ENCODE measurements at places on chromosomes 12 and 14.

DNA sequence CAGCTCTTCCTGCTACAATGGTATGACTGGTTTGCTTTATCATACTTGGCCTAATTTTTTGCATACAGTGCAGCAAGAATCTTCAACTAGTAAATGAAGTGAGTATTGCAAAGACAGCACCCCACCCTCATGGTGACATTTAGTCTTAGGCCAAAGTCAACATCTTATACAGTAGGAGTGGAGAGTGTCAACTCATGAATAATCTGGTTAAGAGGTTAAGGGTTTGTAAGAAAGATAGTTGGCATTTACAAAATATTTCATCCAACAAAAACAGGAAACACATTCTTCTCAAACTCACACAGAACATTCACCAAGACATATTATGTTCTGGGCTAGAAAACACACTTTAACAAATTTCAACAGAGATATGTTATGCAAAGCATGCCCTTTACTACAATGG is 2.2 kb upstream of the OAS1 start:
- no peak for DNase-seq

- DNase-seq, result no peak
Measured at GRCh38 chr14:85728476-85729065, 198.6 kb downstream of the FLRT2 start.

DNA sequence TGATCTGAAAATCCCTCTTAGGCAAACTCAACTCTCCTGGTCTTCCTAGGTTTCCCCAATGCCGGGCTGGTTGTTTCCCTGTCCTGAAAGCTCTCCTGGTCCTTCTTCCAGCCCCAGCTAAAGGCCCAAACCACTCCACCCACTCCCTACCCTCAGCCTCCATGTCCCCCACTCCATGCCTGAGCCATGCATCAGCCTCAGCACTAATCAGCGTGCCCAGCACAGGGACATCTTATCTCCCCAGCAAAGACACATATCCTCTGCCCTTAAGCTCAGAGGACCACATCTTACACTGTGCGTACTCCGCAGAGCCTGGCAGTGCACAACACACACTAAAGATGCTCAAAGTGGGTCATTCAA is 25.9 kb downstream of the ACTN1 start:
- no peak for DNase-seq

GRCh38 chr14:52790011-52790755 is 1.2 kb downstream of the GNPNAT1 start:
- DNase-seq, result no peak

GRCh38 chr12:105835580-105836241 is 303.0 kb downstream of the NUAK1 start:
- DNase-seq, result no peak

- DNase-seq, result no peak
Measured at GRCh38 chr12:4440187-4440941, 5.3 kb downstream of the FGF6 start.

- DNase-seq, result peak; percentile 24
Measured at GRCh38 chr12:1796515-1797010, 23.8 kb upstream of the LRTM2 start.

- DNase-seq, result no peak
Measured at GRCh38 chr14:105067140-105067968, 2.1 kb upstream of the GPR132 start.

- DNase-seq, result no peak
Measured at GRCh38 chr12:127355061-127355841, 911.7 kb upstream of the TMEM132C start.

All from stimulated activated CD4-positive, alpha-beta T cell treated with anti-CD3 and anti-CD28 coated beads, Interleukin-12 subunit alpha, Interleukin-12 subunit beta, amount 100 ng/mL, for 48 hours (primary cell).